Thoracic aorta (tissue), 2 donors: ENCODE measurements at places on chromosomes 7 and 10. TPM values are rescaled to one million over a fixed set of nuclear protein-coding genes. Genes with fewer than 3 reads are reported as not detected.

Gene SRRM3
- 1.6 TPM for total RNA-seq

Gene MLXIPL
- 36.4 TPM for total RNA-seq

Gene ESYT2
- total RNA-seq = 196 TPM

Gene CYP26C1
- total RNA-seq = not detected

Gene NPY4R
- not detected for total RNA-seq

Gene TRIM74
- total RNA-seq = not detected

Gene HOXA2
- total RNA-seq = 4.6 TPM

Gene CXCL12
- 169 TPM for total RNA-seq

Gene UCMA
- total RNA-seq = not detected

Gene PAX4
- not detected for total RNA-seq

Gene TLL2
- not detected for total RNA-seq

Gene BUB3
- total RNA-seq = 64.2 TPM

Gene CUZD1
- not detected for total RNA-seq

Gene SEMA3A
- 1.1 TPM for total RNA-seq

Gene RPEL1
- total RNA-seq = not detected

Gene GIMAP6
- total RNA-seq = 20.3 TPM

Gene MYO3A
- 0.49 TPM for total RNA-seq

Gene TRPV5
- total RNA-seq = not detected

Gene CCL24
- total RNA-seq = not detected

Gene FAM237B
- total RNA-seq = not detected

Gene MMD2
- not detected for total RNA-seq

Gene NRG3
- total RNA-seq = 0.41 TPM

Gene ABCB1
- 10.6 TPM for total RNA-seq

Gene RARRES2
- total RNA-seq = 102 TPM

Gene MOGAT3
- not detected for total RNA-seq

Gene EPHB6
- total RNA-seq = 25.3 TPM

Gene ANKRD7
- not detected for total RNA-seq

Gene LRIT1
- not detected for total RNA-seq

Gene DPP6
- not detected for total RNA-seq

Gene THAP5
- total RNA-seq = 17.7 TPM
